ENCODE measurements at places on chromosomes 4 and X.

DNA sequence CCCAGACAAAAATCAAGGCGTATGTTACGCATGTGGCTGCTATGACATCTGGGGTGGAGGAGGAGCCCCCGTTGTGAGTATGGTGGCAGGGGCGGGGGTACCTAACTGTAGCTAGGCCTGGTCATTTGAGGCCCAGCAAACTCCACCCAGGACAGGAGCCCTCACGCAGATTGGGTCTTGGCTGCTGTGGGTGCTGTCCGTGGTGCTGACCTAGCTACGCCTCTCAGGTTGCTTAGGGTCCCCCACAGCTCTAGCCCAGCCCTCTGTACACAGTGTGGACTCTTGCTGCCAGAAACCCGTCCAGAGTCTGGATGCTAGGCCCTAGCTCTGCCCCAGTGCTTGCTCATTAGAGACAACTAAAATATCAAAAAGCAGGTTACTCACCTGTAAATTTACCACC is 146.7 kb upstream of the PSAPL1 start:
- no peak for DNase-seq

GRCh38 chrX:50442426-50443116 is 28.1 kb downstream of the DGKK start:
- no peak for DNase-seq

GRCh38 chrX:78331708-78332107 is 4.3 kb upstream of the CYSLTR1 start:
- DNase-seq: no peak

GRCh38 chr4:151665022-151665784 is 95.6 kb downstream of the GATB start:
- DNase-seq: no peak

- DNase-seq: no peak
These were observed 11.7 kb downstream of the MTTP start for GRCh38 chr4:99586322-99586721.

GRCh38 chr4:139794158-139794954 is 128.7 kb downstream of the MGST2 start:
- DNase-seq: no peak

DNA sequence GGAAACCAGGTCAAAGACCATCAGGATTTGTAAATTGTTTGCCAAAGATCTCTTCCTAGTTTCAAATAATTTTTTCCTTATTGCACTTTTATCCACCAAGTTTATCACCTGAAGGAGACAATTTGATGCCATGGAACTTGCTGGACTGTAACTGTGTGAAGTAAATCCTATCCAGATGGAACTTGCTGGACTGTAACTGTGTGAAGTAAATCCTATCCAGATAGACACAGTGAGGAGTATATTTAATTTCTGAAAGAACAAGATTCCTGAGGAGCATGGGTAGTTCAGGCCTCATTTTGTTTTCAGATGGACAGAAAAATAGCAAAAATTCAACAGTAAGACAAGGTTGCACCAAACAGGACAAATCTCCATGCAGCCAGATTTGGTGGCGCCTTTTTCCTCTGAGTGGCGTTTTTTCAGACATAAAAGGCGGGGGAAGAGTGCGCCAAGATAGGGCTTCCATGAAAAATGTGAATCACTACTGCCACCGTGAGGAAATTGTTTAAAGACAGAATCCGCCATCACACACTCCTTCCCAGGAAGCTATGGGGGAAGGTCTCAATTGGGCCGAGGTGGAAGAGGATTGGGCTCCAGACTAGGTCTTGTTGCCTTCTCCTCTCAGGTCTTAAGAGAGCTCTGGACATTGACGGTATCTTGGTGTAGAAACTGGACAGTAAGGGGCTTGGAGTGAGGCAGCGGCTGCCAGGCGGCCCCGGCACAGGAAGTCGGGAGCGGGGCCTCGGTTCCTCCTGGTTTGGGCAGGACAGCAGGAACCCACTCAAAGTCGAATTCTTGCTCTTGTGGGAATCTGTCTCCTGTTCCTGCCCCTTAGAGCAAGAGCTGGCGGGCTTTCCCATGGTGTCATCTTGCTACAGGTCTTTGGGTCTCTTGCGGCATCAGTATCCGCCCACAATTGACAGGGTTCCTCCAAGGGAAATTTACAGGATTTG is 234.7 kb downstream of the OR13H1 start:
- DNase-seq: no peak

- DNase-seq: no peak
These were observed 144.4 kb upstream of the SLC4A4 start for GRCh38 chr4:71194454-71194853.

GRCh38 chrX:130296743-130297142 is 28.0 kb upstream of the ZNF280C start:
- no peak for DNase-seq

- DNase-seq: no peak
These were observed 24.2 kb downstream of the FAM156A start for GRCh38 chrX:52933976-52934703.

GRCh38 chrX:154775419-154776349 is 13.0 kb downstream of the DKC1 start:
- DNase-seq: no peak

DNA sequence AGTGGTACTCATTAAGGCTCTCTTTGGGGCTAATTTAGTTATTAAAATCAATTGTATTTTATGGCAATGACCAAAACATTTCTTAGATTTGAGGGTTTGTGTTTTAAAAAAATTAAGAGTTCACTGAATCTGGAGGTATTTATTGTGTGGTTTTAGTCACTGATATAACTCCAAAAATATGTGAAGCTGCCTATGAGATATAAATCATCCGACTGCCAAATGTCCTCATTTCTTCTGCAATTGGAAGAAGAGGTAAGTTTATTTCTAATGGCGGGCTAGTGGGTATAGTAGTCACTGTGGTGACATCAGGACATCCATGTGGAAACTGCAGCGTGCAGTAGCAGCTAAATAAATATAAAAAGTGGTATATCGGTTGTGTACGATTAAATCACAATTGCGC is 205.5 kb downstream of the MID1 start:
- DNase-seq: no peak

DNA sequence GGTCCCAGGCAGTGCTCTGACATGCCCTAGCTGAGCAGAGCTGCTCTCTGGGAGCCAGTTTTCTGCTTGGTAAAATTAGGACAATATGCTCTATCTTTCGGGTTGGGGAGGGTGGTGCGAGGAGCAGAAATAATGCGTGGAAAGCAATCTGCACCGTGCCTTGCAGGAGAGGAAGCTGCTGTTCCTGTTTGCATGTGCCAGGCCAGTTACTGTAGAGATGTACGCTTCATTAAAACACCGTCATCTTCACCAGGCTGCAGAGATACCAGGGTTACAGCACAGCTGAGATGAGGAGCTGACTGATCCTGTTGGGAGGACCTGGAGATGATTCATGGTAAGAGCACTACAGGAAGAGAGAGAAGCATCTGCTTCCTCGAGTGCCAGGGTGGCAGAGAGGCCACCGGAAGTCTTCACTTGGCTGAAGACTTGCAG is 29.5 kb upstream of the IRF2 start:
- no peak for DNase-seq

GRCh38 chr4:17309567-17310268 is 202.2 kb downstream of the QDPR start:
- no peak for DNase-seq

DNA sequence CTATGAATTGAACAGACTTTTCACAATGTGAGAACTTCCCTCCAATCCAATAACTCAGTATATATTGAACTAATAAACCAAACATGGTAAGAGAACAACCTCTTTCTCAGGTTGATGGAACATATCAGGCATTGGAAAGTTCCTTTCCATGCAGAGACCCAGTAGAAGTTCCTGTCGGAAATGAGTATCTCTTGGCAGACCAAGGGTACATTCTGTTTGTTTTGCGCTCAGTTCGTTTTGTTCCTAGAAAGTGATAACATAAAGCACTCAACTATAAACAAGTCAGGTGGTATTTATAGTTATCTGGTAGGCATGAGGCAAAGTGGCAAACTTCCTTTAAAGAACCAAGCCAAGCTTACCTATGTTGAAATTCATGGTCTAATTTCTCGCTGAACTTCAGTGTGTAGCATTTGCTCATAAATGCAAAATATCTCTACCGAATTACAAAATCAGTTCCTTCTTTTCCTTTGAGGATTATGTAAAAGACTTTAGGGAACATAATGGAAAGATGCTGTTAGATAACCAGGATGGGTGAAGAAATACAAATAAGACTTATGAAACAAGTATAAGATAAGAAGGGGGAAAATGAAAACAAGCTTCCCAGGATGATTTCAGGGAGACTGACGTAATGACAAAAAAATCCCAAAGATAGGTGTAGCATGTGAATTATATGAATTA is 120.3 kb downstream of the ARHGAP24 start:
- no peak for DNase-seq

- DNase-seq: no peak
These were observed 63.8 kb downstream of the STOX2 start for GRCh38 chr4:183968931-183969330.

- DNase-seq: no peak
These were observed 45.0 kb upstream of the TNIP3 start for GRCh38 chr4:121209171-121209570.

- no peak for DNase-seq
These were observed 12.4 kb downstream of the CTSO start for GRCh38 chr4:155941085-155941790.

DNA sequence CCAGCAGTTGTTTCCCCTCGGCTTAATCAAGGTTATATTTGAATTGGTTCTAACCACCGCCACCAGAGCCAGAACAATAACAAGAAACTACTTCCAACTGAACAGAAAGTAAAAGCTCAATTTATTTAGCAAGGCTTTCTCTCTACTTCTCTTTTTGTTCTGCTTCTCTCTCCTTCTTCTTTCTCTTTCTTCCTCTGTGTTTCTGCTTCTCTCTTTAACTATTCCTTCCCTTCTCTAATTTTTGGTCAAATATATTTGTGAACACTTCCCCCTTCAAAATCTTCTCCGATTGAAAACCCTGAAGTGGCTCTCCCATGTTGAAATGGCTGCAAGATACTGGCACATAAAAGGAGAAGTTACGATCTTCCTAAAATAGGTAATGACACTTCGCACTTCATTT is 1195.9 kb upstream of the PRKX start:
- no peak for DNase-seq

GRCh38 chr4:78432896-78433295 is 118.7 kb upstream of the ANXA3 start:
- DNase-seq: no peak

- DNase-seq: no peak
These were observed 105.8 kb upstream of the EGFL6 start for GRCh38 chrX:13463608-13464007.

- DNase-seq: no peak
These were observed 1993.8 kb downstream of the ARAP2 start for GRCh38 chr4:34250562-34250961.

DNA sequence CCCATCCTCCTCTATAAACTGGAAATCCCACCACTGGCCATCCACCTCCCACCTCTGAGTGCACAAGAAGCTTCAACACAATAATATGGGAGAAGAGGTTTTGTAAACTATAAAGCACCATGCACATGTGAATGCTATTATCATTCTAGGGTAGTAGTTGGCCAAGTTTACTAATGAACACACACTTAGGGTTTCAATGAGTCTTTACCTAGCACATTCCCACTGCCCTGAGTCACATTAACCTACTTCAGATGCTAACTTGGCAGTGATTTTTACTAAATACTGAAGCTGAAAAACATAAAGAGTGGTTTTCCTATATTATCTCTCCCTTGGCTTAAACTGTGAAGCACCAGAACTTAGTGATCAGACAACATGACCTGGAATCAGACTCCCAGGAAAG is 93.9 kb downstream of the SH3KBP1 start:
- no peak for DNase-seq

DNA sequence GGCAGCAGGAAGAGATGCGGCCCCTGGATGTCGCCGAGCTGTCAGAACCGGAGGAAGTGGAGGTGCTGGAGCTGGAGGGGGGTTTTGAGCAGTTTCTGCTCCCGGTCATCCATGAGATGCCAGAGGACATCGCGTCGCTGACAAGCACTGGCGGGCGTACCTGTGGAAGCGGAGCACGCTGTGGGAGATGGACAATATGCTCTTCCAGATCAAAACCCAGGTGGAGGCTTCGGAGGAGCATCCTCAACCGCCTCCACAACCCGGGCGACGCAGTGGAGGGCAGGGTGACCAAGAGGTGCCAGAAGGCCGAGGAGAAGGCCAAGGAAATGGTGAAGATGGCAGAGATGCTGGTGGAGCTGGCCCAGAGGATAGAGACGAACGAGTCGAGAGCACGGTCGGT is 7.6 kb upstream of the CCNQ start:
- no peak for DNase-seq
